ENCODE measurements at places on chromosomes 2 and 18.

GRCh38 chr2:133377599-133377998 is 190.7 kb downstream of the NCKAP5 start:
- DNase-seq, result no peak

GRCh38 chr2:195694553-195694952 is 37.5 kb downstream of the SLC39A10 start:
- DNase-seq, result no peak

- DNase-seq, result no peak
These were observed 66.7 kb downstream of the USP40 start for GRCh38 chr2:233499928-233500327.

DNA sequence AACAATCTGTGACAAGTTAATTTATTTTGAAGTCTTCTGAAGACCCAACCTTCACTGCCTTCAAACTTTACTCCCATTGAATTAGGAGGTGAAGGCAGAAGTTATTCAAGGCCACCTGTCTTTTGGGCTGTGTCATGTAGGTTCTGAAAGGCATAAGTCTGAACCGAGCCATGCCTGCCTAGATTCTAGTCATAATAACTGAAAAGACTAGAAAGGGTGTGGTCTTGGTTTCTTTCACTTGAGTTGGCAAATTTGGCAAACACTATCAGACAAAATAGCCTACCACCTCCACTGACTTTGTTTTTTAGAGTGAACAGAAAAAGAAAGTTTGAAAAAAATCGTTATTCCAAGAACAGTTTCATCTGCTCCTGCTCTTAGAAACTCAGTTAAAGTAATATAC is 38.4 kb downstream of the PPM1B start:
- no peak for DNase-seq

DNA sequence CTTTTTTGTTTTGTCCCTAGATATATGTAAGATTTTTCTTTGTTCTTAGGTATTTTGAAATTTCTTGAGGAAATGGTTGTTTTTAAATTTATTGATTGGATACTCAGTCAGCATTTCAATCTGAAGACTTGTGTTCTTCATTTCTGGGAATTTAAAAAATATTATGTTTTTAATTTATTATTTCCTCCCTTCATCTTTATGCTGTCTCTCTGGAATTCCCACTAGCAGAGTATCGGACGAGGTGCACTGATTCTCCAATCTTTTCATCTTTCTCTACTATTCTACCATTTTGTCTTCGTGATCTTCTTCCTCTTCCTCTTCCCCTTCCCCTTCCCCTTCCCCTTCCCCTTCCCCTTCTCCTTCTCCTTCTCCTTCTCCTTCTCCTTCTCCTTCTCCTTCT is 12.3 kb downstream of the SCTR start:
- no peak for DNase-seq

DNA sequence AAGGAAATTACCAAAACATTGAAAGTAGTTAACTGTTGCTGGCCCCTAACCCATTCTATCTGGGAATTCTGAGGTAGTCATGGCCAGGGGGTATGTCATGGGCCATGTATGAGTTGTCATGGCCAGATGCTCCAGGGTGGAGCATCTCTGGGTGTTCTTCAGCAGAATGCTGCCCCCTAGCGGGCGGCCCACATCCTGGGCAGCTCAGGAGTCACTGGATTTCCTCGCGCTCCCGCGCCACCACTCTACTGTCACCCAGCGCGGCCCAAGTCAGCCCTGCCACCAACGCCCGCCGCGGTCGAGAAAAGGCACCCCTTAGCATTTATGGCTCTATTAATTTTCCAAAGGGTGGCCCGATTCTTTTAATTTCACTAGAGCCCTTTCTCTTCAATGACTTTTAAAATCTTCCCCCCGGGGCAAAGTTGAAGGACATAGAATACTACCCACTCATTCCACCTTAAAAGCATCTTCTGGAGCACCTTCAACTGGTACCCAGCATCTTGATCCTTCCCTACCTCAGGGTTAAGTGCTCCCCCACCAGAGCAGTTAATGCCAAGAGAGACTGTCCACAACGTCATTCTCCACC is 41.6 kb downstream of the PKDCC start:
- no peak for DNase-seq

GRCh38 chr2:50729306-50730049 is 302.5 kb downstream of the NRXN1 start:
- DNase-seq, result no peak

DNA sequence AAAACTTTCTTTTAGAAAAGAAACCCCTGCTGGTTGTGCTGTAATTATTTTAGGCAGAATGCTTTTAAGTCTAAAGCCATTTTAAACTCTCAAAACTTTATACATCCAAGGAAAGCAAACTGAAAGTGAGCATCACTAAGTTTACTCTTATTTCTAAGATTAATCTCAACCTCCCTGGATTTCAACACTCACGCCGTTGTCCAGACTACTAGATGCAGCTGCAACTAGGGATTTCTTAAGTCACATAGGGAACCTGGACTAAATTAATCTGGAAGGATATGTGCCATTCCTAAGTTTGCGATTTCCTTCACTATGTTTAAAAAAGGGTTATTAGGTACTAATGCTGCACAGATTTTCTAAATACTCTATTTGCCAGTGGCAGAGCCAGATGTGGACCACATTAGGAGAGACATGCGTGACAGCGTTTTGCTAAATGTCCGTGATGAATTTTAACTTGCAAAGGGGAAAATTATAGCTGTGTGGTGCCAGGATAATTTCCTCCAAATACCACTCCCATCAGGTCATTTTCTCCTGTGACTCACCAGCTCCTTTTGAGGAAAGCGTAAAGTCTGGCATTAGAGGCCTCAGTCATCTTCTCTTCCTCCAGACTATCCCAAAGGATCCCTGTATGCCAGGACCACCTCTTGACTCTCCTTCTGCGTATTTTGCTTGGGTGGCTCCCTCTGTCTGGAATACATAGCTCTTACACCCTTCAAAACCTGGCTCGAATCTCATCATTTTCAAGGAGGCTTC is 143.7 kb downstream of the ATL2 start:
- DNase-seq, result no peak

DNA sequence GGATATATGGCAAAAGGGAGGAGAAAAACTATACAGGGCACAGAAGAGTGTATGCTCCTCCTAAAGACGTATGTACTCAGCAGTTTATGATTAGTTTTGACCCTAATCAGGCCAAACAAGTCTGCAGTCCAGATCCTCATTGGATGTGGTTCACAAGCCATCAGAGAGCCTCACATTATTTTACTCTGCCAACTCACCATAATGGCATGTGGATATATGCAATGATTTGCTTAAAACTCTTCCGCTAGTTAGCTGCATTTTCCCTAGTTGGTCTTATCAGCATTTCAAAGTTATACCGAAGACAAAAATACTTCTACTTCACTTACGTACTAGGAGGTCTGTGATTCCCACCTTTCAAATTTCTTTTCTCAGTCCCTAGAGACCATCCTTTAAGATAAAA is 198.4 kb downstream of the CMPK2 start:
- DNase-seq, result no peak

- DNase-seq, result no peak
These were observed 261.0 kb downstream of the TPGS2 start for GRCh38 chr18:36567800-36568199.

DNA sequence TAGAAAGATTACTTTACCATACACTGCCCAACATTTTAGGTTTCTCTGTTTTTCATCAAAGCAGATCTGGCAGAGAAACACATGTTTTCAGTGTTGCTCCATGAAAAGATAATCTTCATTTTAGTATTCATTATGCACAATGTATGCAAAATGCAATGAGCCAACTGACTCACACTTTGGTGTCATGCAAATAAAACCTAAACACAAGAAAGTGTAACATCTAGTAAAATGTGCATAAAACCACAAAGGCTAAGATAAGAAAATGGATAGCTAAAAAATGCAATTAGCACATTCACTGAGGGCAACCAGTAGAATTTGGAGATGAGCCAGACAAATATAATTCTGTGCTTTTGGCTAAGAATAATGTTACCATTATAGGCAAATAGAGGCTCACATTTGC is 203.5 kb upstream of the UBE2E3 start:
- no peak for DNase-seq

DNA sequence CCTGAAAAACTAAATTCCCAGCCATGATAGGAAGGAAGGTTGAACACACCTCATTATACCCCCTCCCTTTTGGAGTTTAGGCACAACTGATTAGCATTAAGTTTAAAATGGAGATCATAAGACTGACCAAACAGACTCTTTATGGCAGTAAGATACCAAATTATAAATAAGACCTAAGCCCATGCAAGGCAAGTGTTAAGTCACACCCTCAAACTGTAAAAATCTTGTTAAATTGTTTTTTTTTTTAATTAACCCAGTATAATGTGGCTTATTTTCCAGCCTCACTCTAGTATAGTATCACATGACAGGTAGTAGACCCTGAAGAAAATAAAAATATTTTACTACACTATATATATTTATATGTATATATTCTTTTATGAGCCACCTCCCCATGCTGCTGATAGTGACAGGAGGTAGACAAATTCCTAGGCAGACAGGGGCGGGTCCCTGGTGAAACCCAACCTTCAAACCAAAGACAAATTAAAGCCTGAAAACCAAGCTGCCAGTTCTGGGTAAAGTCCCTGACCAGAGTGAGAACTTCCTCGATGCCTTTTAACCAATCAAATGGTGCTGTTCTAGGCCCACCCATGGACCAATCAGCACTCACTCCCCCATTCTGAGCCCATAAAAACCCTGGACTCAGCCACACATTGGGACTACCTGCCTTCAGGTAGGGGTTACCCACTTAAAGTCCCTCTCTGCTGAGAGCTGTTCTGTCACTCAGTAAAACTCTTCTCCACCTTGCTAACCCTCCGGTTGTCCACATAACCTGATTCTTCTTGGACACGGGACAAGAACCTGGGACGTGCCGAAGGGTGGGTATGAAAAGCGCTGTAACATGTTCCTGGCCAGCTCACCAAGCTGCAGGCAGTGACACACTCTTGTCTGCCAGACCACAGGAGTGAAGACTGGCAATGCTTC is 123.9 kb upstream of the B3GNT2 start:
- DNase-seq, result no peak
